ENCODE measurements at places on chromosomes 7 and 10.

GRCh38 chr10:59079386-59080226, 96.8 kb upstream of the PHYHIPL start:
- DNase-seq, result no peak

GRCh38 chr10:86747796-86748581, 8.4 kb upstream of the BMPR1A start:
- no peak for DNase-seq

DNA sequence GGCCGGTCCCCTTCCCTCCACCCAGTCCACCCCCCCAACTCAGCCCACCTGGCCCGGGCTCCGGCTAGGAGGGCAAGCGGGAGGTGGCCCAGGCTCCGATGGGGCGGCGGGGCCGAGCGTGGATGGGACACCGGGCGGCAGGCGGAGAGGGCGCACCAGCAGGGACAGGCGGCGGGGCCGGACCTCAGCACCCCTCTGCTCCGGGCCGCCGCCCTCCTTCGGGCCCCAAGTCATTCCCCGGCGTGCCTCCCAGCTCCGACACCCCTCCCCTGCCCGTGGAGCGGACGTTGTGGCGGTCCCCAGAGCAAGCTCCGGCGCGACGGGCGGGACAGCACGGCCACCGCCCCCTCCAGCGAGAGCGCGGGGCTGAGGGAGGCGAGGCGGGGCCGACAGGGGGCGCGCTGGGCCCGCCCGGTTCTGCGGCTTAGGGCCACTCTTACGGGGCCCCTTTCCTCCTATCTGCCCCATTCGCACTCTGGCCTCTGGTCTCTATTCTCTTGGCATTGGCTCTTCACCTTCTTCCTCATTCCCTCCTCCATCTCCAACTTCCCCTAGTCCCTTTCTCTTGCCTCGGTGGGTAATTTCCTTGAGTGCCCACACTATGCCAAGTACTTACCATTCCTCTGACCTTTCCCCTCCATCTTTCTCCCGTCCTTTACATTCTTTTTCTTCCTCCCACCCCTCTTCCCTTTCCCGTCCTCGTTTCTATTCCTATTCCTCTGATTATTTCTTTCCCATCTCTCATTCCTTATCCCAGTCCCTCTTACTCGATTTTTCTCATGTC, 701 bp upstream of the GBX1 start:
- peak; percentile 55 for DNase-seq

DNA sequence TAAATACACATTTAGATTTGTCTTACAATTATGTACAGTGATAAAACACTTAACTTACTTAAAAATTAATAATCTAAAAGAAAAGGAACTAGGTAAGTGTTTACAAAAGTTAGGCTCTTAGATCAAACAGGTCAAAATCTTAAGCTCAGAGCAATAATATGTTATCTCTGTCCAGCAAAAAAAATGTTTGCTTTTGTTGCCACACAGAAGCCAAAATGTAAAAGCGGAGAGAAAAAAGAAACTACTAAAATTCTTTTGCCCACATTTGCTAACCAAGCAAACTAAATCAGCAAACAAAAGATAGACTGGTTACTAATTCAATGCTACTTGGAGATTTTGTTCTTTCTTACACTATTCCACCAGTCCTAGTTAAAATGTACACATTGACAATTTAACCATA, 15.2 kb upstream of the ACSM6 start:
- no peak for DNase-seq

- DNase-seq, result peak; percentile 0
Observed at GRCh38 chr7:84194484-84195271, at the start of gene SEMA3A. Gene SEMA3A, minus strand, starts transcription at chr7:84194789. Its CDS starts 203 bp downstream, at chr7:84194586.

DNA sequence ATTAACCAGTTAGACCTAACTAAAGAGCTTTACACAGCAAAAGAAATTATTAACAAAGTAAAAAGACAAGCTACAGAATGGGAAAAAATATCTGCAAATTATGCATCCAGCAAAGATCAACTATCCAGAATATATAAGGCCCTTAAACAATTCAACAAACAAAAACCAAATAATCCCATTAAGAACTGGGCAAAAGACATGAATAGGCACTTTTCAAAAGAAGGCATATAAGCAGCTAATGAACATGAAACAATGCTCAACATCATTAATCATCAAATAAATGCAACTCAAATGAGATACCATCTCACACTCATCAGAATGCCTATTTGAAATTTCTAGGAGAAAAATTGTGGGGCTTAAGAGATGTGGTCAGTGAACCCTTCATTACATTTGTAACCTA, 15.0 kb upstream of the DMTF1 start:
- DNase-seq, result no peak

GRCh38 chr7:138872576-138872975, 74.6 kb upstream of the ATP6V0A4 start:
- DNase-seq, result no peak

DNA sequence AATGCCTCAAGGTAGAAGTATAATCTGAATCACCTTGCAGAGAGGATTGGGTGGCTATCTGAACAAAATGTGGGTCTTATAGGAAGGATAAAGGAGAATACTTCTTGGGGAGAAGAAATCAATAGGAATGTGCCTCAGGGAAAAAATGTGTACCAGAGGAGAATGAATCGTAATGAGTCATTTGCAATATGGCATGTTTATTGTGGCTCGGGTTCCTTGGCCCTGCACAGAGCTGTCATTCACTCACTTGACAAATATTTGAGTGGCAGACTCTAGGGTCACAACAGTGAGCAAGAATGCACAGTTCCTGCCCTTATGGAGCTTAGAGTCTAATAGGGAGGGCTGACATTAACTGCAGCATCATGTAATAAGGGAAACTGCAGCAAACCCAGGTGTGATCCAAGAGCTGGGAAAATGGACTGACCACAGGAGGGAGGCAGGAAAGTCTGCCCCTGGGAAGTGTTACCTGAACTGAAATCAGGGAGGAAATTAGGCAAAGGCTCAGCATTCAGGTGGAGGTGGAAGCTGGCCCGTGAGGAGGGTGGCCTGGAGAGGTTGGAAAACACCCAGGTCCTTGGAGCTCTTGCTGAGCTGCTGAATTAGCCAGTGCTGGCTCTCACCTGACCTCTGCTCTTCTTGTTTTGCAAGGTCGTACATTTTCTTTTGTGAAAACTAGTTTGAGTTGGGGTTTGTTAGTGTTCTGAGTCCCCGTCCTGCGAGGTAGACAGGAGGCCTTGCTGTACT, 203.9 kb downstream of the FRMD4A start:
- no peak for DNase-seq

- DNase-seq, result peak; percentile 7
Observed at GRCh38 chr7:155090684-155091083, 20.6 kb downstream of the HTR5A start.

GRCh38 chr10:91592266-91592975, 40.5 kb downstream of the PPP1R3C start:
- no peak for DNase-seq

DNA sequence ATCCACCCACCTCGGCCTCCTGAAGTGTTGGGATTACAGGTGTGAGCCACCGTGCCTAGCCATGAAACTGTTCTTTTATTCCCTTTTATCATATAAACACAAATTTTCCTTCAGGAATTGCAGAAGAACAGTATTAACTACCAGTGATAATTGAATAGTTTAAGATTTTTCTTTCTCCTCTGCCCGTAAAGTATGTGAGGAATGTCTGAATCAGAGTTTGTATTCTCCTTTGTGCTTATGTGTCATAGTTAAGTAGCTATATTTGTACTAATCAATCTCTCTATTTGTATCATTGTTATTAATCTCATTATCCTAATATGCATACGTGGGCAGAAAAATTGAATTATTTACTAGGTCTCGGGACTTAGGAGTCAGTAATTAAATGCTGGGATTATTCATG, 83.6 kb downstream of the ZNF277 start:
- DNase-seq, result no peak

GRCh38 chr10:78863140-78863905, 205.4 kb upstream of the ZMIZ1 start:
- DNase-seq, result no peak

GRCh38 chr10:123409426-123409825, 255.2 kb downstream of the BUB3 start:
- no peak for DNase-seq

GRCh38 chr7:65812281-65812680, 60.6 kb upstream of the VKORC1L1 start:
- no peak for DNase-seq

DNA sequence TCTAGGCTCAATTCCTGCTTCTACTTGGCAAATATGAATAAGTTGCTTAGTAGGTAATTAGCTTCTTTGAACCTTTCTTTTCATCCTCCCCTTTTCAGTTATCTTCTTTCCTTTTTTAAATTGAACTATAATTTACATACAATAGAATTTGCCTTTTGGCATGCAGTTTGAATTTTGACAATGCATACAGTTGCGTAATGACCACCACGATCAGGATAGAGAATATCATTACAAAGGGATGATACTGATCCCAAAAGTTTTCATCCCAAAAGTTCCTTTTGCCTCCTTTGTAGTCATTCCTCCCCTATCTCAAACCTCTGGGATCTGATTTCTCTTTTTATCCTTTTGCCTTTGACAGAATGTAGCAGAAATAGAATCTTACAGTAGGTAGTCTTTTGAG, 164.4 kb downstream of the NOC3L start:
- DNase-seq, result no peak

DNA sequence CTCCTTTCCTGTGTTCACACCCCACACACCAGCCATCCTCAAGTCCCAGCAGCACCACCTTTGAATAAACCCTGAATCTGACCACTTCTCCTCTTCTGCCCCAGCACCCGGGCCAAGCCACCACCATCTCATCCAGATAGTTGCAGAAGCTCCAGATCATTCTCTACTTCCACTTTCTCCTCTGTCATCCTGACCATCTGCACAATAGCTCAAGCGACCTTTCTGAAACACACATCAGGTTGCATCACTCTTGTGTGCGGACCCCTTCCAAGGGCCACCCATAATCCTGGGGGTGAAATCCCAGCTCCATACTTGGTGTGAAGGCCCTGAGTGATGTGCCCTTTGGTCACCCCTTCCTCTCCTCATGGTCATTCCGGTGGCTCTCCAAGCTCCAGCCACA, 187.4 kb upstream of the GALNT17 start:
- DNase-seq, result no peak

- no peak for DNase-seq
Observed at GRCh38 chr10:118216020-118216419, 126.1 kb downstream of the FAM204A start.

DNA sequence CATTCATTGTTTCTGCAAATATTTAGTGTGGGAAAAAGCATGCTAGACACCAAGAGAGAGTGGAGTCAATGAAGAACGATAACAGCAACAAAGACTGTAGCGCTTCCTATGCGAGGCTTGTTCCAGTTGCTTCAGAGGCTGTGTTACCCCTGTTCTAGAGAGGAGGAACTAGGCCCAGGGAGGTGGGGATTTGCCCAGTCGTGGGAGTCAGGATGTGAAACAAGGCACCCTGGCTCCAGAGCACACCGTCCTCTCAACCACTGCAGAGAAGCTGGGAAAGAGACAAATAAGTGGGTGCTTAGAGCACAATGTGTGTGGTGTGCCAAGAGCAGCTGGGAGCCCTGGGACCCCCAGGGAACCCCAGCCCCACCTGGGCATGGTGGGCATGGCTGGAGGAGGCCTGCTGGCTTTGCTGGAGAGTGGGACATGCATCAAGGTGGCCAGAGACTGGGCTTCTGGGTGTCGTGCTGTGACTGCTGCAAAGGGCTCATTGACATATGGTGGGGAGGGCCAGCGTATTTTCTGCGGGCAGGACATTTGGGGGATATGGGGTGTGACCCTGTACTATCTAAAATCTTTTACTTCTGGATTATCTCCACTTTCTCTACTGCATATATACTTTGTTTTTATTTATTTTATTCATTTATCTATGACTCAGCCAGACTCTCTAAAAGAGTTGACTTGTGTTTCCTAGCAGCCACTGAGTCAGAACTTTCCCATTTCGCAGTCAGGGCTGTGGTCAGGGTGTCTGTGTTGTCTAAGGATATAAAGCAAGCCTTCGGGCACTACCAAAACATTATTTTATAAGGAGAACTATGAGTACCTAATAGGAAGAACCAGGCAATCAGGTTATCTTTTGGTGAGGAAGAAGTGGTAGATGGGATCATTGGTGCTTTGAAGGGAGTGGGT, 95.4 kb downstream of the TCF7L2 start:
- no peak for DNase-seq

GRCh38 chr7:2639181-2639681, 7.4 kb downstream of the TTYH3 start:
- DNase-seq, result no peak

DNA sequence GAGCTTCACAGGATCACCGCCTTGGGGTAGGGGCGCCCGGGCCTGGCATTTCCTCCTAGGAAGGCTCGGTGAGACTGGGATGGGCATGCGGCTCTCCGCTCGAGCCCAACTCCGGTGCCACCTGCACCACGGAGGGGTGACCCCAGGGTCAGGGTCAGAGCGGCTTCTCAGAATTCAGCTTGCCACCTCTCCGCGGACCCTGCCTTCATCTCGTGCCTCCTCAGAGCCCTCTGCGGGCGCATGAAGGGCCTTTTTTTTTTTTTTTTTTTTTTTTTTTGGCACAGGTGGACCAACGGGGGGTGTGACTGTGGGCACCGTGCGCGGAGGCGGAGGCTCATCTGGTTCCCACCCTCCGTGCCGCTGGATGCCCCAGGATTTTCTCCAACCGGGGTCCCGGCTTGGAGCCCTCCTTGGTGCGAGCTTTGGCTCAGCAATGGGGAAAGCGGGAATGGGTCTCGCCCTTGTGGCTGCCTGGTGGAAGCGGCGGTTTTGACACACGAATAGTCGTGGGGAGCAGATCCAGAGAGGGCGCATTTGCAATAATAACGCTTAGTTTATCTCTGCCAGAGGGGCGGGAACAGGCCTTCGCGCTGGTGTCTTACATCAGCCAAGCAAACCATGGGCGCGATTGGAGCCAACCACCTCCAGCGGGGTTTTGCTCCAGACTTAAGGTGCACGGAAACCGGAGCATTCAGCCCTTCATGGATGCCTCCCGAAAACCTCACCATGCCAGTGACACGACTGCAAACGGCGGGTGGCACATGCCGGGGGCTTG, 5.0 kb upstream of the TNRC18 start:
- DNase-seq, result no peak

DNA sequence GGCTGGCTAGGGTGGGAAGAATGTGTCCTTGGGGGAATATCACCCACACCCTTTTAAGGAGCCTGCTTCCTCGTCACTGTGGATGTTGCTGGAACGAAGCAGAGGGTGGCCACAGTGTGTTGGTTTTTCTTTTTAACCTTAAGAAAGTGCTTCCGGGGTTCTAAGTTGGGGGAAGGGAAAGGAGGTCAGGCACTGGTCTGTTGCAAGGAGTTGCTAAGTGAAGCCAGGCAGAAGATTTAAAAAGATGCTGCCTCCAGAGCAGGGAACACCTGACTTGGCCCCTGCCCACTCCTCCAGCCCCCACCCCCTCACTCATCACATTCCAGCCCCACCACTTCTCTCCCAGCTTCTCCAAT, 213.1 kb downstream of the EMX2 start:
- DNase-seq, result no peak
